ENCODE measurements at places on chromosomes 4 and X.
A peak's percentile ranks its signal among the peaks of the same experiment; 100 is the strongest.

DNA sequence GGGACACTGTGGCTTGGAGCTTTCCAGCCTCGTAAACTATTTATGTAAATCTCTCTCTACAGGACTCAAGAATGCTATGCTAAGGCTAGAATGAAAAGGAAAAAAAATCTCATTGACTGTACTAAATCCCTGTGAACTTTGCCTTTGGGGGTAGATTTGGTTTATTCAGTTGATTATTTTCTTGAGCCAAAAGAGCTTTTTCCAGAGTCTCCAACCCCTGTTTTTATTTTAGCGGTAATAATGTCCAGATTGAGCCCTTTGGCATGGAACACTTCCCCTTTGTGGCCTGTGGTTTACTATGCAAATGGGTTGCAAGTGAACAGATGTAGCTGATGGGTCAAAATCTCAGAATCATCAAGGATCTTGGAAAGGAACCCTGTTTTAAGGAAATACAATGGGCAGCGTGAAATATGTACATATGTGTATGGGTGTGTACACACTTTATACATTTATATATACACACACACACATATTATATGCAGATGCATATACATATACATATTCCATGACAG, 72.9 kb downstream of the FAM9B start:
- DNase-seq: no peak

GRCh38 chr4:26786916-26787315, 73.7 kb upstream of the STIM2 start:
- DNase-seq: no peak

DNA sequence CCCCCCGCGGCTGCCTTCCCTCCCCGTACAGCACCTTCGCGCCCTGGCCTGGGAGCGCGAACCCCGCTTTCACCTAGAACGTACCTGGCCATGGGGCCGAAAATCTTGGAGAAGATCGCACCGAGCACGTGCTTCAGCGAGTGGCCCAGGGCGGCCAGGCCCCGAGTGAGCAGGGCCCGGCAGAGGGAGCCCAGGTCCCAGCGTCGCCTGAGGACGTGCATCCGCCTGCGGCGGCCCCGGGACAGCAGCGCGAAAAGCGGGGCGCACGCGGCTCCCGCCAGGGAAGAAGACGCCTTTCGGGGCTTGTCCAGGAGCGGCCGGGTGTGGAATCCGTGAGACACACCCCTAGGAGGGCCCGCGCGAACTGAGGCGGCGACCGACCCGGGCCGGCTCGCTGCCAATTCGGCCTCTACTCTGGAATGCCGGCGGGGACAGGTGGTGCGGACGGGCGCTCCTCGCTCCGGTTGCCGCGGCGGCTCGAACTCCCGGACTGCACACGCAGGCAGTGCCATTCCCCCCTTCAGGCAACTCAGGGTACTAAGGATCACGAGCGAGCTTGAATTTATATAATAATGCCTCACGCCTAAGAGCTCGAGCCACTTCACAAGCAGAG, at the start of gene HS6ST2:
TSS of gene HS6ST2 (minus strand) at position 539 of the 613 bp plus-strand sequence.
- DNase-seq: no peak

DNA sequence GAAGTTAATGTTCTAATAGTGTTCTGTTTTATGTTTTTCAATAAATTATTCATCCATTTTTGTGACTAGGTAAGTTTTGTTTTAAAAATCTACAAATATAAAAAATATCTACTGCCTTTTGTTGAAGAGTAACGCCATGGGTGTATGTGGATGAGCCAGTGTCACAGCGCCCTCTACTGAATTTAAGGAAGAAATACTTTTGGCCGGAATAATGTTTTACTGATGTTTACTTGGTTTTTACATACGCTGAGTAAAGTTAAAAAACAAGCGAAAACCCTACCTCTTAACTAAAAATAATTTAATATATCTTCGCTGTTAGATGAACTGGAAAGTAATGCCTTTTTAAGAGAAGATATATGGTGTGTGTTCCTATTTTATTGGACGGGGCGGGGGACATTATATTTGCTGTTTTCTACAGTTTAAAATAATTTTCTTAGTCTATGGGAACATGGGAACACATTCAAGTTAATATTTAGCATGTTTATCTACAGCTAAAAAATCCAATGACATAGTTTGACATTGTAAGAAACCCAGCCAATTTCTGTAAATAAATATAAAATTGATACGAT, 86.1 kb downstream of the CPE start:
- peak; percentile 41 for DNase-seq

GRCh38 chr4:168451744-168452390, 28.4 kb downstream of the DDX60L start:
- peak; percentile 63 for DNase-seq

DNA sequence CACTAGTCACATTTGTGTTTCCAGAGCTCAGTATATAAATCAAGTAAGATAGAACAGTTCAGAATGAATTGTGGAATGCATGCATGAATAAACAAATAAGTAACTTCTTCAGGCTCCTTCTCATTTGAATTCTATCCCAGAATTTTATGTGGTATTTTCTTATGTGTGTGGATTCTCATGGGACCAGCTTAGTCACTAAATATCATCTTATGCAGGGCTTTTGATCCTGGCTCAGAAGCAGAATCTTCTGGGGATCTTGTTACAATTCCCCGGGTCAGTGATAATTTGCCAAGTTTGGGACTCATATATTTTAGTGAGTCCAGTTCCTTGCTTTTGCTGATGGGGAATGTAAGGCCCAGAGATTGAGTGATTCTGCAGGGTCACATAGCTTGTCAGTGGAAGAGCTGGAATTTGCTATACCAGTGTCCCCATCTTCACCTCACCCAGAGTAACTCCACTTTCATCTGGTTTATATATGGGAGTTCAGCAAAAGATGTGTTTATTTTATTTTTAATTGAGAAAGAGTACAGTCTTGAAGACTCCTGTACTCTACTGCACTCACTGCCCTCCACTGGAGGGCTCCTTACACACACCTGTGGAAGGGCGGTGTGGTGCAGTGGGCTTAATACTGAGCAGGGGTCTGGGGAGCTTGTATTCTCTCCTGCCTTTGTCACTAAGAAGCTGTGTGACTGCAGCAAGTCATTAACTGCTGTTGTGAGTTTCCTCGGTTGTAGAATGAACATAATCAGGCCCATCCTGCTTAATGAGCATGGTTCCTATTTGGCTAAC, 198.2 kb upstream of the CXorf66 start:
- DNase-seq: no peak

DNA sequence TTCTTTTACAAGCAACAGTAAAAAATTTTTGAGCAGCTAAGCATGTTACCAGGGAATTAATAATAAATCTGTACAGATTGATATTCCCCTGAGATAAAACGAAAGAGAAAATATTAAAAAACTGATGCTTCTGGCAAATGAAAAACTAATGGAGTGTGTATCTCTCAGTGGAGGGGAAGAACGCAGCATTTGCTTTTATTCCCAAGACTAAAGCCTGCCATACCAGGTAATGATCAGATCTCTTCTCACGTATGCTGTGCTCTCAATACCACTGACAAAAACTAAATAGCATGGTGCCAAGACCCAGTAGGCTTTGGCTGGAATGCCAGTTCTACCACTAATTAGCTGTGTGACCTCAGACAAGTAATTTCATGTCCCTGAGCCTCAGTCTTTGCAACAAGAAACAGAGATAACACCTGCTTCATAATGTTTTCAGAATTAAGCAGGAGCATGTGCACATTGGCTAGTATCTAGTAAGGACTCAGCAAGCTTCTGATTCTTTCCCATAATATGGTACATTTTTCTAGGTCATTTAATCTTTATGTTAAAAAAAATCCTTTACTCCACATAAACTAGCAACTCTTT, 179.6 kb downstream of the CENPC start:
- no peak for DNase-seq

GRCh38 chr4:151098979-151099228, 524 bp upstream of the RPS3A start:
- DNase-seq: no peak

DNA sequence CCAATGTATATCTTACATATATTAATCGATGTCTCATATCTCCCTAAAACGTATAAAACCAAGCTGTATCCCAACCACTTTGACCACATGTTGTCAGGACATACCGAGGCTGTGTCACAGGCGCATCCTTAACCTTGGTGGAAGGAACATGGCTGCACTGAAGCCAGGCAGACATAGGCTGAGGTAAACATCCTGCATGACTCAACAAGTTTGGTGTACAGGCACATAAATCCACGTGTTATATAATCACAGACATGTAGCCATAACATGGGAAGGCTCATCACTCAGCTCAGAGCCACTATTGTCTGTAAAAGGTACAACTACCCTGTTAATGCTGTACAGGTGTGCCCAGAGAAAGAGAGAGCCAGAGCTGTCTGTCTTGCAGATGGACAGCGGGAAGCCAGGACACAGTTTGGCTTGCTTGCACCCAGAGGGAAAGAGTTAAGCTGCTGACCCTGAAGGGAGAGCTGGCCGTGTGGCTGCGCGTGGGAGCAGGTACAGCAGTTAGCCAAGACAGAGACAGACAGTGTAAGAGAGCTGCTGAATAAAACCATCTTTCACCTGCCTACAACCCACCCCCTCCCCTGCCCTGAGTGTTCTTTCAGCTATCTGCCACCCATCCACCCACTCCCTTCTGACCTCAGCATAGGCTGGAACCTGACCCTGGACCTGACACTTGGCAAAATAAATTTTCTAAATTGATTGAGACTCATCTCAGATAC, 22.3 kb upstream of the ZBTB33 start:
- no peak for DNase-seq

DNA sequence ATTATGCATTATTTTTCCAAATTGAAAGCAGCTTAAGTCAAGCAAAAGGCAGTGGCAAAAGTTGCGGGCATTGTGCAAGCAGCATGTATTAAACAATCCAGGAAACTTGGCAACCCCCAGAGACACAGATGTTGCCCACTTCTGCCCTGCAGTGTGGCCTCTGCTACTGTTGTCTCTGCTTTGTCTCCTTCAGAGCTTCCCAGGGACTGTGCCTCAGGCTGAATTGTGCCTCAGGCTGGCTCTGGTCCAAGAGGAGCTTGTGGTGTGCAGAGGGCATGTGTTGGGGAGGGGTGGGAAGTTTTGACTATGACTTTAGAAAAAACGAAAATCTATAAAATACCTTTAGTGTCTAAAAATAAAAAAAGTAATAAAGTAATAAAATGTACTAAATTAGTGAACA, 201.4 kb downstream of the CCSER1 start:
- DNase-seq: peak; percentile 1

GRCh38 chrX:21863241-21863640, 7.5 kb downstream of the YY2 start:
- DNase-seq: peak; percentile 18

DNA sequence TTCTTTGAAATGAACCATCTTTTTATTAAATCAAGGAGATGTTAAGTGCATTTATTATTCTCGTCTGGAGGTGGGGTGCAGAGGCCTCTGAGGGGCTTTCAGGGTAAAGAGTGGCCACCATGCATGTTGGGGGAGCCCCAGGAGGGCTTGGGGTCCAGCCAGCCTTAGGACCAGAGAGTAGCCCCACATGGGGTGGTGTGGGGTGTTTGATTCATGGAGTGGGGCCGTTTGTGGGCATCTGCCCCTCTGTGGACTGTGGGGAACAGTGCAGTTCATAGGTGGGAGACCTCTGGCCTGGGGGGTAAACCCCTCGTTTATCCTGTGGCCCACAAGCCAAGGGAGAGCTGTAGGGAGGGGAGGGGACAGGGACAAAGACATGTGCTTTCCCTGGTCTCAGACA, 26.9 kb downstream of the HTRA3 start:
- no peak for DNase-seq

DNA sequence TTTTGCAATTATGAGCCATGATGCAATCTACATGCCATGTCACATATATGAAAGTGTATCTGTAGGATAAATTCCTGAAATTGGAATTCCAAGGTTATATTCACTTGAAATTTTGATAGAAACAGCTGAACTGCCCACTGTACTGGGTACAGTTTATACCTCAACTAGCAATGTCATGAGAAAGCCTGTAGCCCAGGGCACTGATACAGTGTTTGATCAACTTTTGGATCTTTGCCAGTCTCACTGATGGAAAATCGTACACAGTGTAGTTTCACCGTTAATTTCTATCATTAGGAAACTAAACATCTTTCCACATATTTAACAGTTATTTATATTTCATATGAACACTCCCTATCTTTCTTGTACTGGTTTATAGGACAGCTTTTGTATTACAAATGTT, 34.2 kb downstream of the TAPT1 start:
- DNase-seq: no peak

DNA sequence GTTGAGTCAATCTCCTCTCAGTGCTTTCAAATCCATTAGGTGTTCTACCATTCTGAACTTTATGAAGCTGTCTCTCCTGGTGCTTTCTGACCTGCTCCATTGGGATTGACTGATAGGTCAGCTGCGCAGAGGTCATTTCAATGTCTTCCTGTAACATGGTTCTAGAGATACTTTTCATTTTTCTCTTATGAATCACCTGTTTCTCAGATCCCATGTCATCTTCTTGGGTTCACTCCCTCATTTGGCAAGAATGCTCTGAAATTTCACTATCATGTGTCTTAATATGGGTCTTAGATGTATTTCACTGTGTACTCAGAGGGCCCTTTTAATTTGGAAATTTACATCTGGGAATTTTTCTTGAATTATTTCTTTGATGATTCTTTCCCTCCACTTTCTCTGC, 13.8 kb upstream of the PGM2 start:
- peak; percentile 77 for DNase-seq

DNA sequence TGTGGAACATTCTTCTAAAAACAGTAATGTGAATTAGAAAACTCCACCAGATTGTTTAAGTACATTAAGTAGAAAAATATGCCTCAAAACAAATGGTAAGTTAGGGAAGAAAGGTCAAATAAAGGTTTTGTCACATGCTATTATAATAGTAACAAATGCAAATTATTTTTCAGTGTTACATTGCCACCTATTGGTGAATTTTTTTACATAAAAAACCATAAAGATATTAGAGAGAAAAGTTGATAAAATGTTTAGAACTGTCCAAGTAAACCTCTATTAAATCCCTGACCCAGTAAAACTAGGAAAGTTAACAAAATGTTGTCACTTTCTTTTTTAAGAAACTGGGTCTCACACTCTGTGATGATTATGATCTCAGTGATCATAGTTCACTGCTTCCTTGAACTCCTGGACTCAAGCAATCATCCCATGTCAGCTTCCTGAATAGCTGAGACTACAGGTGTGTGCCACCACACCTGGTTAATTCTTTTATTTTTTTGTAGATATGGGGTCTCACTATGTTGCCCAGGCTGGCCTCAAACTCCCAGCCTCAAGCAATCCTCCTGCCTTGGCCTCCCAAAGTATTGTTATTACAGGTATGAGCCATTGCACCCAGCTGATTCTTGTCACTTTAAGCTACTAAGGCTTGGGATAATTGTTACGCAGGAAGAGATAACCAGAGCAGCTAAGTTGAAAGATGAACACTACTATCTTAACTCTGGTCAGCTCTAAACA, 157.6 kb downstream of the ATRX start:
- DNase-seq: peak; percentile 12

- no peak for DNase-seq
Measured at GRCh38 chrX:84047339-84047738, 140.7 kb downstream of the RPS6KA6 start.

GRCh38 chr4:14906805-14907204, 95.5 kb upstream of the CPEB2 start:
- no peak for DNase-seq

- DNase-seq: no peak
Measured at GRCh38 chr4:94570558-94570957, 118.8 kb downstream of the PDLIM5 start.
